CD8-positive, alpha-beta T cell (primary cell): ENCODE measurements at places on chromosomes 1 and 21.
A peak's percentile ranks its signal among the peaks of the same experiment; 100 is the strongest.

GRCh38 chr1:60185684-60186083, 112.1 kb upstream of the C1orf87 start:
- DNase-seq: no peak

- DNase-seq: no peak
Observed at GRCh38 chr1:235822685-235823084, 44.0 kb downstream of the LYST start.

DNA sequence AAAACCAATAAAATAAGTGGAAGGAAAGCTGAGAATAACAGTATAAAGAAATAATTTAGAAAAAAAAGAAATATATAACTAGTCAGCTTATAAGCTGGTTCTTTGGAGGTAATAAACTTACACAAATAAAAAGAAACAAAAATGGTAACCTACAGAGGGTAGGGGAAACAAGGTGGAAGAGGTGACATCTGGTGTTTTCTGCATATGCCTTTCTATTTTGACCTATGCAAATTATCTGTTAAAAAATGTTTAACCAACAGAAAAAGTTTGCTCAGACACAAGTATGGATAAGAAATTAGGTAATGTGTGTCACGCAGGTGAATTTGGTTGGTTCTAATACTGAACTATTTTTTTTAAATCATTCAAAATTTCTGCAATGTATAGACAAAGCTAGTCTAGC, 53.6 kb upstream of the DMRTA2 start:
- no peak for DNase-seq

GRCh38 chr21:26080211-26080610, 90.4 kb downstream of the APP start:
- DNase-seq: no peak

DNA sequence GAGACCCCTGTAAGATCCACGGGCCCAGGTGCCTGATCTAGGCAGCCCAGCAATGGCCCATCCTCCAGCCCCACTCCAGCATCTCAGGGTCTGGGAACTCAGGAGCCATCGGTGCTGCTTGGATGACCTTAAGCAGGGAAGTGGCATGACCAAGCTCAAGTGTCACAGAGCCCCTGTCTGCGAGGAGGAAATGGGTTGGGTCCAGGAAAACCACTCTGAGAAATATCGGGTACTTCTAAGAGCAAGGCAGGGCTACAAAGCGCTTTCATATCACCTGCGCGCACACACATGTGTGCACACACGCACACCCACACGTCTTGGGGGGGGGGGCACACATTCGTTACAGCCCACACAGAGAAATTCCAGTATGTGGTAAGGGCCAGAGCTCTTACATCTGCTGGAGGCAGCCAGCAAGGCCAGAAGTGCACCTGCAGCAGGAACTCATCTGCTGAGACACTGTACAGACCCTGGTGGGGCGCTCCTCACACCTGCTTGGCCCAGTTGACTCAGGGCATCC, 32.6 kb upstream of the SPOCD1 start:
- DNase-seq: peak; percentile 44

DNA sequence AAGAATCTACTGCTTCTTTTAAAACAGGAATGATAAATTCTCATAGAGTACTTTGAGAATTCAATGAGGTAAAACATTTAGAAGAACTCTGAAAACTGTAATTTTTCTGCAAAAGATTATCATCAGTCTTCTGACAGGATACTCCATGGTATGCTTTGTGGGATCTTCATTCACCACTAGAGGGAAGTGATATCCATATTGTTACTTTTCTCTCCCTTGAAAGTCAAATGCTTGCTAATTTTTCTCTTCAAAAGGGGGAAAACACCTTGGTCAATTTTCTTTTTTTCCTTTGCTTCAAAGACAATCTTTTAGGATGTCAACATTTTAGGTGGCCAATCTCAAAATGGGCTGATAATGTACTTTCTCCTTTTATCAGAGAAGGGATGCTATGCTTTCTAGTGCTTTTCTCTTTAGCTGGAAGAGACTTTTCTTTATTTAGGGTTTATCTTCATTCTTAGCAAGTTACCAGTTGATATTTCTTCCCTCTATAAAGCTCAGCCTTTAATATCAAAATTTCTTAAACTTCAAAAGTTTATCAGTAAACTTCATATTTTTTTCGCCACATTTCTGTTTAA, 95.5 kb downstream of the NEGR1 start:
- DNase-seq: no peak

DNA sequence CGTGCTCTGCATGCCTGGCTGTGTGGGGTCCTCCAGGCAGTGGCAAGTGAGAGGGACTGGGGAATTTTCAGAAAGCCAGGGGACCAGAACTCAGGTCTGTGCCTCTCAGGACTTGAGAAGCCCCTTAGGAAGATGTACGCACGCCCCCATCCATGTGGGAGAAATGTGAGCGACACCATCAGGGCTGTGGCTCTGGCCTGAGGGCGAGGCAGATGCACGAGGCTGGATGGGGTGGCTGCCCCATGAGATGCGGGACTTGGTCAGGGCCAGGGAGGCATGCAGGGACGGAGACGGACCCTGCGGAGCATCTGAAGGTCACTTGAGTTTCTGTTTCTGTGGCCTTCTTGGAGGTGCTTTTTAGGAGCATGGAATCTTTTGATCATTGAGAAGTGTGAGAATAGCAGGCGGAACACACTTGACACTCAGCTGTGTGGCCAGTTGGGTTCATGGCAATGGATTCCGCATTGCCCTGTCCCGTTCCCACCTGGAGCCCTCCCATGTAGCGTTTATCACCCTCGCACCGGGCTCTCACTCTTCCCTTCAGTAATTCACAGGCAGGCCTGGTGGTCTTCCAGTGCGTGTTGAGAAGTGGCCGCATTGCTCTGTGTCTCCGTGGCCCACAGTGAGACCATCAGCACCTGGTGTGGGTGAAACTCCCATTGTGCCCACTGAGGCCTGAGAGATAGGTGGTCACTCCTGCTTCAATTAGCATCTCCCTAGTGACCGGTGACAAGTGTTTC, 30.7 kb upstream of the ACTRT2 start:
- DNase-seq: no peak

DNA sequence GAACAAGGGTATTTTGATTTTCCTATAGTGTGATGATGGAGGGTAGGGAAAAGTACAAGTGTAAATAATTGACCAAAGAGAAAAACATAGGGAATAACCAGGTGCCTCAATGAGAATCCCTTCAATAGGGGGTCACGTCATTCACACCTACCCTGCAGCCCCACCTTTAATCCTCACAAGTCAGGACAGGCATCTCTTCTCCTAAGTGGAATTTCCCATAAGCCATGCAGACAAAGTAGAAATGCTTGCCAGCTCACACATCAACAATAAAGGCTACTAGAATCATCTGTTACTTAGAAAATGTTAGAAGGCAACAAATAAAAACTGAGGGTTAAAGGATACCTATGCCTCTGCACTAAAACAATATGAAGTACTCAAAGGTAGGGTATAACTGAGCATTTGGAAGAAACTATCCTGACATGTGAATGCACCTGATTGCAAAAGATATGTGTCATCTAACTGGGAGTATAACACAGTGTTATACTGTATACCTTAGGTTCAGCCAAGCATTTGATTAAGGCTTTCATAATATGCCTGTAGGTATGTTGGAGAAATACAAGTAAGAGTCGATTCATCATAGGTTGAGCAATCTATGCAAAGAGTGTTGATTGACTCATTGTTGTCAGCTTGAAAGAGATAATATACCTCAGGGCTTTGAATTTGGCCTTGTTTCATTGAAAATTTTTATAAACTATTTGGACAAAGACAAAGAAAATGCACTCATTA, 32.4 kb upstream of the ATP1A1 start:
- no peak for DNase-seq

DNA sequence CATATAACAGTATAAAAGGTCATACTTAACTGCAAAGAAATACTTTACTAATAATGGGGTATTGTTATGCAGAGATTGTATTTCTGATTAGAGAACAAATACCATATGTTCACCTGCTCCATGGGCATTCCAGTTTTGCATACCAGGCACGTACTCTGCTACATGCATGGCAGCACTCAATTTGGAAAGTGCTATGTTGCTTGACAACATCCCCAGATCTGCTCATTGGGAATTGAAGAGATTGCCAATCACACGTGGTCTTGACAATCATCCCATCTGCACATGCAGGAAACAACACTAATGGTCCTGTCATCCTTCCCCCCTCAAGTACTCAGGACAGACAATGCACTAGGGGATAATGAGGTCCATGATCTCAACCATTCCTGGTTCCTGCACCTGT, 63.4 kb upstream of the PDE4B start:
- DNase-seq: no peak

DNA sequence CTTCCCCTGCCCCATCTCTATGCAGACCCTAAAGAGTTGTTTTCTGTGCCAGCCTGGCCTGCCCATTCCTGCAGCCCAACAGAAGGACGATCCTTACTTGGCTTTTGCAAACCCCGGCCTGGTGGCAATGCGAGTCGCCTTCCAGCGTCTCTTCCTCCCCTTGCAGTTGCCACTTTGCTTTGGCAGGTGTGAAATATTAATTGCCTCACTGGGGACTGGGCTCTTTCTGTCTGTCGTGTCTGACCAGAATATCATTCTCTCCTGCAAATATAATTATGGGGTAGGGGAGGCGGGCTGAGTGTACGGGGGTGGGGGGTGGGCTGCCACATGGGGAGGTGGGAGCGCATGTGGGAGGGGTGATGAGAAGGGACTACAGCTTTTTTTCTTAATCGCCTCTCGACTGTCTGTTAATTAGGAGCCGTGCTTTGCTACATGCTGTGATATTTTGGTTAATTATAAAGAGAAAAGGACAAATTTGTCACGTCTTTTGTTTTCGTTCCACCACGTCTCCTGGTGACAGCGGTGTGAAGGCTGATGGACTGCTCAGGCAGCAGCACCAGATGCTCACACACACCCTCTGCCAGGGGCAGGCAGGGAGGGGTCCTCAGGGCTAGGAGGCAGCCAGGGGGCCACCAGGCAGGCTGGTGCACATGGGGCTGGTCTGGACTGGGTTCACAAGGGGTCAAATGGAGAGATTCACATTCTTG, 80.1 kb upstream of the CD34 start:
- DNase-seq: no peak

GRCh38 chr1:184803180-184803492, 48.5 kb upstream of the EDEM3 start:
- no peak for DNase-seq

GRCh38 chr21:42114646-42115045, 43.5 kb downstream of the UMODL1 start:
- DNase-seq: no peak
